ENCODE measurements at places on chromosomes 1 and 21.

DNA sequence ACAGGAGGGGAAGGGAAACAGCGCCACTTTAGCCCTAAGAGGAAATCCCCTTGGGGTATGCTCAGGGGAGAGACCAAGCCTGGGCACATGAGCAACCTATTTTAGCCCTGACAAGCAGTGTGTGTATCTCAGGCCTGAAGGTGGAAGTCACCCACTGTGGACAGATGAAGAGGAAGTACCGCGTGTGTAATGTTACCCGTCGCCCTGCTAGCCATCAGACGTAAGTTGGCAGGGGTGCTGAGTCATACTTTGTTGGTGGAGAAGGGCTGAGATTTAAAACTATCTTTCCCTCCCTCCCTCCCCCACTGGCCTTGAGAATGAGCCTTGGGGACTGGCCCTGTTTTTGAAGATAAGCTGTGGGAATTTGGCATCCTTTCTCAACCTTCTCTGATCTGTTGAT, 11.2 kb downstream of the AGO1 start:
- no peak for DNase-seq

- no peak for DNase-seq
These were observed 8.6 kb downstream of the S100A9 start for GRCh38 chr1:153366261-153366660.

GRCh38 chr1:14662116-14662515, 63.6 kb downstream of the KAZN start:
- DNase-seq, result no peak

- peak; percentile 6 for DNase-seq
These were observed 34.0 kb downstream of the SLC45A1 start for GRCh38 chr1:8351693-8352470.

DNA sequence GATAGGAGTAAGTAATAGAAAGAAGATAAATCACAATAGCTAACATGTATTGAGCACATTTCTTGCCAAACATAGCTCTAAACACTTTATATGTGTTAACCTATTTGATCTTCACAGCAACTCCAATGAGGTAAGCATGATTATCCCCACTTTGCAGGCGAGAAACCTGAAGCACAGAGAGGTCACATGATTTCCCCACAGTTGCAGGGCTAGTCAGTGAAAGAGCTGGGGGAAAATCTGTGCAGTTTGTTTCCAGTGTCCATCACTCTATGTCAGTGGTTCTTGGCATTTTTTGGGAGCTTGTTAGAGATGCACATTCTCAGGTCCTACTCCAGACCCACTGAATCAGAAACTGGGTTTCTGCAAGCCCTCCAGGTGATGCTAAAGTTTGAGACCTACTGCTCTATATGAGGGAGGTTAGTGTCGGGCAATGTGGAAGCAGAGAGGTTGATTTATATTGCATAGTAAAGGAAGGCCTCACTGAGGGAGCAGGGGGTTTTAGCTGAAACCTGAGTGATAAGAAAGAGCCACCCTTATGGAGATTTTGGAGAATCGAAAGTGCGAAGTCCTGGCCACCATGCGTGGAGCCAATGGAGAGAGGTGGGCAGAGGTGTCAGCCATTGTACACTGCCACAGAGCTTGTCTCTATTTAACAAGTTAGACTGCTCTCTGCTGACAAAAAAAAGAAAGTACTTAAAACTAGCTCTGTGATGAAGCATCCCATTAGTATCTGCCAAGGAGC, 20.9 kb downstream of the MCOLN3 start:
- DNase-seq, result no peak

DNA sequence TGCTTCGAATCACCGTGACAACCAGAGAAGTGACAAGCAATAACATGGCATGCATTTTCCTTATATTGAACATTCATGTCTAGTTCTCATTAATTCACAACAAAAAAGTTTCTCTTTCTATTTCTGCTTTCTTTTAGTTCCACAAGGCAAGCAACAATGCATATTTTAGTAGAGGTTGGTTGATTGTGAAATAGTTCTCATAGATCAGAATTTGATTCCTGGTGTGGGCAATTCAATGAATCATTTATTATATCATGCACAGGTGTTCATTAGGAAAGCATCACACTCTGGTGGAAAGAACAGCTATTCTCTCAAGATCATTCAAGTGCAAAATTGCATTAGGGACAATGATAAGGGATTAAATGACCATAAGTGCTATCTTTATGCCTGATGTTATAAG, 980.9 kb downstream of the BRINP3 start:
- no peak for DNase-seq

DNA sequence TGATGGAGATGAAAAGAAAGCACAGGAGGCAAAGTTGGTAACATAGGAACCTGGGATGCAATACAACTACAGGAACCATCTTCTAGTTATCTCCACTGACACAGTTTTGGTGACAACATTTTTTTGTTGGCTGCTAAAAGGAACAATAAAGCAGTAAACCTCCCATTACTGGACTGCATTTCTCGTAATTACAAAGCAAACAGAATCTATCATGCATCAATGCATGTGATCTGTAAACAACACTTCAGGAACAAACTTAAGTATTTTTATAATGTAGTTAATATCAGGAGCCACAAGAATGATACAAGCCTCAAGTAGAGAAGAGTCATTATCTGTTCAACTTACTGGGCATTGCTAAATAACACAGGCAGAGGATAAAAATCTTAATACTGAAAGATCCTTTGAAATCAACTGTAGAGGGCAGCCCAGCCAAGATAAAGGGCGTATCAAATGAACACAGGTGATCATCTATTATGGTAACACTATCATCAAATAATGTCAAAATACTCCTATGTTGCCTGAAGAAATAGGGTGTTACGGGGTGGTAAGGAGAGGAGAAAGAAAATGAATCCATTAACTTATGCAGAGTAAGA, 193.3 kb downstream of the EIF4G3 start:
- no peak for DNase-seq

DNA sequence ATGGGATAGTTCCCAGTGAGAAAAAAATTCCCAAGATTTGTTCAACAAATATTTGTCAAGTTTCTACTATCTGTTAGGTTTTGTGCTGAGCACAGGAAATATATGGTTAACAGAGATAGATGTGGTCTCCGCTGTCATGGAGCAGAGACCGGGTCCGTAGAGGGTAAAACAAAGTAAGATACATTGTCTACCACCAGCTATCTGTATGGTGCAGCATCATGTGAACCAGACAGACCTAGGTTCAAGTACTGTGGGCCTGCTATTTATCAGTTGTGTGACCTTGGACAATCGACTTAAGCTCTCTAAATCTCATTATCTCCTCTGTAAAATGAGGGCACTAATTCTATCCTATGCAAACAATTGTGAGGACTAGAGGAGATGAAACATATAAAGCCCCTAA, 109.8 kb downstream of the DUSP10 start:
- DNase-seq, result no peak

- DNase-seq, result no peak
These were observed 13.5 kb upstream of the TNFRSF8 start for GRCh38 chr1:12049616-12050015.

DNA sequence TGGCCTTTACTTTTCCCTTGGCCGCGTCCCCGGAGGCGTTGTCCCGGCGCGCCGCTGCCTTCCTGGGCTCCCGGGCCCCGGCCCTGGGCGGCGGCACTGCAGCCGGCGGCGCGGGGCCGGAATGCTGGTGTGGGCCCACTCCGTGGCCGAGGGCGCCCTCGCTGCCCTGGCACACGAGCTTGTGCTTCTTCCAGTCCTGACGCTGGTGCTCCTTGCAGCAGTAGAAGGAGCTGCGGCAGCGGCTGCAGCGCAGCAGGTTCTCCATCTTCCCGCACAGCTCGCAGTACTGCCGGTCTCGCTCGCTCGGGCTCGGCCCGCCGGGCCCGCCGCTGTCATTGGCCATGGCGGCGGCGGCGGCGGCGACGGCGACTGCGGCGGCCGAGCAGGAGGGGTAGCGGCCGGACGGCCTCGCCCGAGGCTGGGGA, 529 bp downstream of the EGLN1 start:
- peak; percentile 31 for DNase-seq
